ENCODE measurements at places on chromosomes 2 and 18.

GRCh38 chr2:20455076-20455587 is 8.3 kb downstream of the RHOB start:
- DNase-seq, result no peak

GRCh38 chr2:8607606-8608005 is 74.2 kb upstream of the ID2 start:
- DNase-seq, result no peak

DNA sequence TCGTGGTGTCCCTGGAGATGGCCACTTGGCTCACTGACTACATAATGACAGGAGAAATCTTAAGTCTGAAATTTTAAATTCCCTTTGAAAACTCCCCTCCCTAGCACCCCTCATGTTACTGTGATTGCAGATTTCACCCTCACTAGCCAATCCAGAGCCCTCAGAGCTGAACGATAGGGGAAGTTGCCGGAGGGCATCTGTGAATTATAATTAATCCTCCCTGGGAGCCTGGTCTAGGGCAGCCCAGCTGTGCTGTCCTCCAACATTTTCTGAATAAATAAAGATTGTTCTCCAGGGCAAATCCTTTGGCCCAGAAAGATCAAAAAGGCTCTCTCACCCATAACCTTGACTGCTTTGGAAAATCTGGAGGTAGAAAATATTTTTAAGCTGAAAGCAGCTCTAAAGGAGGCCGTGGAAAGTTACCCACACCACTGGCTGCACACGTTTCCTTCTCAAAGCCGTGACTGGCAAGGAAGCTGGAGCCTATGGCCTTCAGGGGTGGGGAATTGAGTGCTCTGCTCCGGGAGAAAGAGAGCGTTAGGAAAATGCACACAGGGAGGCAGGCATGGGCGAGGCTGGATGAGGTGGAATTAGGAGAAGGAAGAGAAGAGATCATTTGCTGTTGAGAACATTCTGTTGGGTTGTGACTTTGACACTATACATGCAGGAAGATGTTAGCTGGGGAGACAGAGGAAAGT is 68.9 kb upstream of the CNGA3 start:
- no peak for DNase-seq

- DNase-seq, result no peak
These were observed 18.8 kb upstream of the TMX3 start for GRCh38 chr18:68733707-68734106.

- no peak for DNase-seq
These were observed 96.6 kb upstream of the LYPD1 start for GRCh38 chr2:132766573-132766972.

GRCh38 chr2:216934151-216934550 is 74.3 kb upstream of the TNP1 start:
- no peak for DNase-seq

GRCh38 chr2:230942920-230943896 is 18.2 kb upstream of the GPR55 start:
- peak; percentile 51 for DNase-seq

- no peak for DNase-seq
These were observed 382.3 kb upstream of the NXPH2 start for GRCh38 chr2:139162456-139162855.

DNA sequence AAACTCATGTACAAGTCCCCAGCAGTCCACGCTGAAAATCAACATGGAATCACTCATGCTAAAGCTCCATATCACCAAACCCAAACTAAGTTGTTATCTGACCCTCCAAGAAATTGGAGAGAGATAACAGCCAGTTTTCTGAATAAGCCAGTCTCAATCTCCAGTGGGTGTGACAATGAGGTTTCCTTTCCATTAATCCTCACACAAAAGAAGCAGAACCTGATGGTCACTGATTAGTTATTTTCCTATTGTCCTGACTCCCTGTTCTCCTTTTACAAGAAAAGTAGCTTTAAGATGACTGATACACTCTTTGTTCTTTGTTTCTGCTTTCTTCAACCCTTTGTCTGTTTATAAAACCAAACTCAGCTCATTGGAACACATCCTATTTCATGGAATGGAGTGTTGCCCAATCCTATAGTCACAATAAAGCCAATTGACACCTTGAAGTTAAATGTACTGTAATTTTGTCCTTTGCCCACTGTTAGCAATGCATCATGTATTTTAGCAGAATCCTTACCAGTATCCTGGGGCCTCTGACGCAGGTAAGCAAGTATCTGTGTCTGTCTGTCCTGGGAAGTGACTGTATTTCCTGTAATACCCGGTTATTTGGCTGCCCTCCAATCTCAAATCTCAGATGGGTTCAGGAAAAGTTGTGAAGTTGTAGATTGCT is 30.6 kb upstream of the SH3RF3 start:
- DNase-seq, result no peak

DNA sequence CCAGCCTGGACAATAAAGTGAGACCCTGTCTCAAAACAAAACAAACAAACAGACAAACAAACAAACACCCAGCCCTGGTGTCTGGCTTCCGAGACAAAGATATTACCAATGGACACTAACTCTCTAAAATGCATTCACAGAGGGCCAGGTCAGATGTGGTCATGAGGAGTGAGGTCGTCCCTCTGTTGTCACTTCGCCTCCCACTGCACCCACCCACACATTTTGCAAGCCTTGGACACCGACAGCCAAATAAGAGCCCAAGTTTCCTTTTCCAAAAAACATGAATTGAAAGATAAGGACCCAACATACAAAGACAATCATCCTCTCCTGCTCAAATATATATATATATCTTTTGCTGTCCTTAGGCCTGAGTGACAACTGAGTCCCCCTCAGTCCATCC is 319.9 kb downstream of the TSN start:
- DNase-seq, result no peak

GRCh38 chr2:73736378-73736777 is 767 bp downstream of the TPRKB start:
- DNase-seq, result no peak

GRCh38 chr2:72175636-72176035 is 28.0 kb upstream of the CYP26B1 start:
- DNase-seq, result no peak

Data from activated T-cell treated with anti-CD3 and anti-CD28 coated beads for 48 hours (primary cell).